Liver (tissue), 10 donors: ENCODE measurements at places on chromosomes 2 and 18.
A peak's percentile ranks its signal among the peaks of the same experiment; 100 is the strongest.

DNA sequence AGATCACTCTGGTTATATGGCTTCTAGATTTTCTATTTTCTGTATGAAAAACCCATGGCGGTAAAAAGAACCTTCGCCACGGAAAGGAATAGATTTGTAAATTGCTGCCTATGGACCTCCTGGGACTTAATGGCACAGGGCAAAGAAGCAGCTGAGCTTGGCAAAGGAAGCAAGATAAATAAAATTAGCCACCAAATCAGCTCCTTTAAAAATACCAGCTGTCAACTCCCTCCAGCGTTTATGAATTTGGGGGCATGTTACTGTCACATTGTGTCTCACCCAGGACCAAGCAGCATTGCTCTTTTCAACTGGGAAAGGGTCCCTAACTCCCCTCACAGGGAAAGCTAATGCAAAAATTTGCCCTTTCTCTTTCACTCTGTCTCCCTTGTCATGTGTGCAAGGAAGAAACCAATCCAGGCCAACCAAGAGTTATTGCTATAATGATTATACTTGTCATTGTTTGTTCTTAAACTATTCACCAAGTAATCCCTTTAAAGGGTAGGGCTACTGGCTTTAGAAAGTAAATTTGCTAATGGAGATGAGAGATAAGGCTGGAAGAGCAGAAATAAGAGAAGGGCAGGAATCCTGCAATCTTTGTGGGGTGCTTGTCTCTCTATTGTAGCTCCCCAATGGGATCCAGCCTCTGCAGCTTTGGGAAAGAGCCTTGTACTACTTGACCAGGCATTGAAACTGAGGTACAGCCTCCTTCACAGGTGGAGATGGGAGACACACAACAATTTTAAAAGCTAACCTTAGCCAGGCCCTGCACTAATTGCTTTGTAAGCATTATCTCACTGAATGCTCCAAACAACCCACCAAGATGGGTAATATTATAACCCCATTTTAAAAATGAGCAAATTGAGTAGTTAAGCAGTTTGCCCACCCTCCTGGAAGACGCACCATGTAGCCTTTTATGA is 119.1 kb upstream of the KLF7 start:
- no peak for DNase-seq

- DNase-seq, result peak; percentile 62
These were observed 868 bp upstream of the PKDCC start for GRCh38 chr2:42046819-42047487.

- no peak for DNase-seq
These were observed 16.6 kb downstream of the PAIP2B start for GRCh38 chr2:71210292-71210691.

GRCh38 chr2:112772322-112772721 is 7.9 kb upstream of the CKAP2L start:
- no peak for DNase-seq

DNA sequence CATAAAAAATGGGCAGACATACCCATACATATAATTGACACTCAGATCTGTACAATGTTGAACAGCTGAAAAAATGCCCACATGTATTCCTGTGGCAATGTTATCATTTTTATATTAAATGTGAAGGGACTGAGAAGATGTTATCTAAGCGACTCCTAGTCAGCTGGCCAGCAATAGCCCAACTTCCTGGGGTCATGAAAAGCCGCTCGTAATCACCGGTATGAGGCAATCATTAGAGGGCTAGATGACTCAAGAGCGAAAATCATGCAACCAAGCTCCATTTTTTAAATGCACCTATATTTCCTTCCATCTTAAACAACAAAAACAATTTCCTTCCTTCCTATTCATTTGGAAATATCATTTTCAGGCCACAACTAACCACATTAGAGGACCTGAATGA is 274.6 kb upstream of the CCDC68 start:
- DNase-seq, result no peak

DNA sequence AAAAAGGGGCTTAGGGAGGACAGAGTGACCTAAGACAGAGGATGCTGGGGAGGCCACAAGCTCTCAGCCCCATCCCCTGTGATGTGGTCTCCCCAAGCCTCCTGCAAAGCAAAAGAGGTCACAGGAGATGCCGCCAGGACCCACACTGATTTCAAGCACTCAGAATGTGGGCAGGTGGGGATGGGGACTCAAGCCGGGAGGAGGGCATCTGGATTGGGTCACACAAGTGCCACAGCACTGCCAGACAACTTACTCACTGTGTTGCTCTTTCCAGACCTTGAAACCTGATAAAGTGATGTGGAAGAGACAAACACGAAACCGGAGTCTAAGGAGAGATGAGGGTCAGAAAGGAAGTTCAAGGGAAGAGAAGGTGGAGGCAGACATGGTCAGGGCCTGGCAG is 95.7 kb downstream of the TTC32 start:
- no peak for DNase-seq

DNA sequence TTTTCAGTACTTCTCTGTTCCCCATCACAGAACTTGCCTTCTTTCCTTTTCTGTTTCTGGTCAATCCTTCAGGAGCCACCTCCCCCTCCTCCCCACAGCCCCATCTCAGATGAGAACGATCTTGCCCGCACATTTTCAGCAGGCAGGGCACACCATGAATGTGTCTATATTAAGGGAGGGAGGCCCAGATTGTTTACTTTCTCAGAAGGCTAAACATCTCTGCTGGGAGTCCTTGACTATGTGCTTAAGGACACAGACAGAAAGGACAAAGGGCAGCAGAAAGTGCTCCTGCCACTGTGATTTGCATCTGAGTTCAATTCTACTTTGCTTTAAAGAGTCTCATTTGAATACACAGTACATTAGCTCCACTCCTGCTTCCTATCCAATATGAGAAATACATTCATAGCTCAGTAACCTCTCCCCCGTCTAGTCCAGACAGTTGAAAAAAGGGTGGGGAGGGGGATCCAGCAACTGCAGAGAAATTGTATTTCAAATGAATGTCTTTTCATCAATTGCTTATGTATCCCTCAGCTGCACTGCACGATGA is 175.0 kb upstream of the PARD3B start:
- DNase-seq, result no peak

GRCh38 chr2:34570266-34570872 is 971.3 kb upstream of the FAM98A start:
- DNase-seq, result no peak

GRCh38 chr18:58779529-58779928 is 85.1 kb upstream of the ZNF532 start:
- DNase-seq, result no peak

DNA sequence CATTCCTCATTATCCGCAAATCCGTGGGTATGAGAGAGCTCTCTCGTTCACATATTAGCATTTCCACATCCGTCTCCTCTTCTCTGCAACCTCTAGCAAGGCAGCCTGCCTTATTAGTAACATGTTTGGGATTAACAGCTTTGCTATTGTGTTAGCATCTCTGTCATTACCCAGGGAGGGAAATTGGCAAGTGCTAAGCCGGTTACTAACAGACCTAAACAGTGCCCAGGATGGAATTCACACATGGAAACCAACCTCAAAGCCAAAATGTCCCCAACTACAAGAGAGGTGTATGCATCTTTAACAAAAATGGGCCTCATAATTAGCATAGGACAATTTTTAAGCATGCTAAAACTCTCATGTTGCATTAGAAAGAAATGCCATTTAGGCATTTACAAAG is 309.0 kb upstream of the MEIS1 start:
- DNase-seq, result no peak

GRCh38 chr18:78174737-78175136 is 804.9 kb upstream of the SALL3 start:
- no peak for DNase-seq

GRCh38 chr2:218837495-218837894 is 5.9 kb upstream of the PRKAG3 start:
- DNase-seq, result no peak

DNA sequence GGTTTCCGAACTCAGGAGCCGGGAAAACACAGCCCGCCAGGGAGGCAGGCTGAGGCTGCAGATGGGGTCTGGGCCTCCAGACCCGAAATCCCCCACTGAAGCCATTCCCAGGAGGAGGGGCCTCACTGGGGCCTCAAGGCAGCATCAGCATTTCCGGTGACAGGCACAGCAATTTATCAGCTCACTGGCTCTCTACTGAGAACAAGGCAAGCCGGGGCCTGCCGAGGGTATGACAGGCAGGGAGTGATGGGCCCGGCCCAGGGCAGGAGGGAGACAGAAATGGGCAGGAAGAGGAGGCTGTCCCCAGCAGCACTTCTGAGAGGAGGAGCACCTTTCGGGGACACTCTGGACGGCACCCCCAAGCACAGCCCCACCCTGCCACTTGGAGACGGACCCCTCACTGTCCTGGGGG is 12.5 kb downstream of the SDC1 start:
- DNase-seq, result no peak

DNA sequence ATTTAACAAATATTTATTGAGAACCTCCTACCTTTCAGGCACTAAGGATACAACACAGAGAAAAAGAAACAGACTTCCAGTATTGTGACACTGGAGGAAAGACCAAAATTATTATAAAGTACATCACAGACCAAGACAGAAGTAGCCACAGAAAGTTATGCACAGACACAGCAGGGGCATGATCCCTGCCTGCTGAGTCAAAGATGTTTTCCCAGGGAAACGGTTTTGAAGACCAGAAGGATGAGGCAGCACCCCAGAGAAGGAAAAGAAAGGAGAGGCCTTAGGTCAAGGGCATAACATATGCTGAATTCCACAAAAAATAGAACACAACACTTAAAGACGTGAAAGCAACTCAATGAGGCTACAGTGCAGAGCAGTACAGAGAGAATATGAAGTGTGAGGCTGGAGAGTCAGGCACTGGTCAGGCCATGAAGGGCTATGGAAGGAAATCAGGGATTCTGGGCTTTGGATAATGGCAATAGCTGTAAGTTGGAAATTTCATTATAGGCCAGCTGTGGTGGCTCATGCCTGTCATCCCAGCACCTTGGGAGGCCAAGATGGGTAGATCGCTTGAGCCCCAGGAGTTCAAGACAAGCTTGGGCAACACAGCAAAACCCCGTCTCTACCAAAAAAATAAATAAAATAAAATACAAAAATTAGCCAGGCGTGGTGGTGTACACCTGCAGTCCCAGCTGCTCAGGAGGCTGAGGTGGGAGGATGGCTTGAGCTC is 8.2 kb downstream of the ADAM17 start:
- DNase-seq, result no peak

GRCh38 chr2:4662161-4662779 is 958.9 kb downstream of the DCDC2C start:
- no peak for DNase-seq

DNA sequence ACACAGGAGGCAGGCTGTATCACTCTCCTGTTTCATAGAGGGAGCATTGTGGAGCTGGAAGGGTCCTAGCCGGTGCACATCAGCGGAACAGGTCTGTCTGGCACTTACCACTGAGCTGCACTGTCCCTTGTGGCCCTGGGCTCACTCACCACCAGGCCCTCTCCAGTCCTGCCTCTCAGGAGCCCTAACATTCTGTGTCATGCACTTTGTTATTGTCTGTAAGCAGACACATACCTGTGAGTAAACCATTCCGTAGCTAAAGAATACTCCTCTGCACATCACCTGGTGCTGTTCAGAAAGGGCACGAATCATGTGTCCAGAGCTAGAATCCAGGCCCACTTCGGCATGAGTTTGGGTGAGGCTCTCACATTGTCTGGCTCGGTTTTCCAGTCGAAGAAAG is 93.6 kb downstream of the CRIM1 start:
- DNase-seq, result no peak

DNA sequence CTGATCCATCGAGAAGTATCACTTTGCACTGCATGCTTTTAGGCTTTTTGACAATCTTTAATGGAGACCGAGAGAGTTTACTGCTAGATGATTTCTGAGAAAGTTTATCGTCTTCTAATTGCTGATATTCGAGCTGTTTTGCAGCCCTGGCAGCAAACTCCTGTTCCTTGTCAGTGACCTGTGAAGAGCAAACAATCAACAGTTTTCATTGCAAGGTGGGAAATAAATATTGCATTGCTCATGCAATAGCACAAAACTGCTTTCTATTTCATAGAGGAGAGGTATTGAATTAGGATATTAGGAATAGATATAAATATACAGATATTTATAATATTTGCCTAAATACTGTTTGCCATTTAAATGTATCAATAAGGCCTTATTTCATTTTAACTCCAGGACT is 65.5 kb downstream of the EPB41L3 start:
- DNase-seq, result no peak

GRCh38 chr2:240586919-240587800 is 626 bp downstream of the CAPN10 start:
- DNase-seq, result peak; percentile 59

DNA sequence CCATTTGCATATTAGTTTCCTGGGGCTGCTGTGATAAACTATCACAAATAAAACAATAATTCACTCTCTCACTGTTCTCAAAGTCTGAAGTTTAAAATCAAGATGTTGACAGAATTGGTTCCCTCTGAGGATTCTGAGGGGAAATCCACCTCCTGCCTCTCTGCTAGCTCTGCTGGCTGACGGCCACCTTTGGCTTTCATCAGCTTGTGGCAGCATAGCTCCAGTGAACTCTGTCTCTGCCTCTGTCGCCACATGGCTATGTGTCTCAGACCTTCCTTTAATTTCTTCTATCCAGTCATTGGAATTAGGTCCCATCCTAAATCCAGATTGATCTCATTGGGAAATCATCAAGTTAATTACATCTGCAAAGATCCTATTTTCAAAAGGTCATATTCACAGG is 38.9 kb upstream of the TRIM43 start:
- DNase-seq, result no peak

- DNase-seq, result no peak
These were observed 139.3 kb downstream of the ASXL3 start for GRCh38 chr18:33717339-33717738.

DNA sequence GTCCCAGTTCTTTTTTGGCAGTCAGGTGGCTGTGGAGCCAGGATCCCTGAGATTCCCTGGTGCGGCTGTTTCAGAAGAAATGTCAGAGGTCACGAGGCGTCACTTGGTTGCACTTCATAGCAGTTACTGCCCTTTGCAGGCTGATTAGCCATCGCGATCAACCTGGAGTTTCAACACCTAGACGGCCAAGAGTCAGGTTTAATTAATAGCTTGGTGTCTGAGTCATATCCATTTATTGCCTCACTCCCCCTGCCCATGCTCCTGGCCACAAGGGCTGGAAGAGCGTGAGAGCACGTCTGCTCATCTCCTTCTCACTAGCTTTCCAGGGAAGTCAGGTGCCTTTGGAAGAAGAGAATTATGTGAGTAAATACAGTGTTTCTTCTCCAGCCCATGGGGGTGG is 552.3 kb downstream of the TSN start:
- DNase-seq, result no peak

DNA sequence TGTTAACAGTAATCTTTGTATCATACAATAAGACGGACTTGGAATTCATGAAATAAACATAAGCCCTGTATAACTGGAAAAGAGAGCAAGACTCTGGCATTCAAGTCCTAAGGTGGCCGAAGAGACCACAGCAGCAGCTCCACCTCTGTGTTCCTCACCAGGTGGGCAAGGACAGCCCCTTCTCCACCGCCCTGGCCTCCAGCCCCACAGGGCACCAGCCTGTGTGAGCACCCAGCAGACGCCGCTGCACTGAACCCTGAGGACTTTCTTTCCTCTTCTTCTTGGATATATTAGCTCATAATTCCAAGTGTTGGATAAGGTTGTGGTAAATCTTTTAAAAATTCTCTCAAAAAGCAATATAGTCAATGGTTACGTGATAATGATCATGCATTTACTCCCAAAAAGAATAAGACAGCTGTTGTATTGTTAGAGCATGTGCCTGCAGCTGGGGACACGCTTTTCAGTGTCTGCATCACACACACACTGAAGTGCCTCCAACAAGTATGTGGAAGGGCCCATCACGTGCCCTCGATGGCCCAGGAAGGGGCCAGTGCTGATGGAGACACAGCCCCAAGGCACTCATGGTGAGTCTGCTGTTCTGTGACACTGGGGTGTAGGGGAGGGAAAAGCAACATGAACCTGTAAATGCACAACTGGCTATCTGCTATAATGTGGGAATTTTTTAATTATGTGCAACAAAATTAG is 26.8 kb downstream of the FAM178B start:
- DNase-seq, result no peak

- no peak for DNase-seq
These were observed 289.7 kb downstream of the TRIB2 start for GRCh38 chr2:13006426-13006825.
